ENCODE measurements at places on chromosomes 7 and 10.

- no peak for DNase-seq
These were observed 1.9 kb downstream of the VPS41 start for GRCh38 chr7:38907066-38907465.

- DNase-seq = no peak
These were observed 16.2 kb downstream of the FXYD4 start for GRCh38 chr10:43387678-43388032.

GRCh38 chr10:46547541-46548497, 8.6 kb downstream of the GPRIN2 start:
- DNase-seq = no peak

DNA sequence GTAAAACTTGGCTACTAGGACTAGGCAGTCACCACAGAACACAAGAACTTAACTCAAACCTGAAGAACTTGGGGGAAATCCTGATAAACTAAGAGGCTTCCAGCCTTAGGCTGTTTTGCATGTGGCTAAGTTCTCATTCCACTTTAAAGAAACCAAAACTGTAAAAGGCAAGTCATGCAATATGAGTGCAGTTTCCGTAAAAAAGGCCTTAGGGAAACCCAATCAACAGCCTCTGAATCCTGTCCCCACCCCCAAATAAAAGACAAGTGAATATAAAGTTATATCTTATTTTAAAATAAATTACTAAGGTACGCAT, 95.1 kb downstream of the USP6NL start:
- DNase-seq = no peak

GRCh38 chr10:112565434-112566053, 118.5 kb downstream of the VTI1A start:
- DNase-seq = peak; percentile 86
